Stimulated activated CD4-positive, alpha-beta T cell treated with anti-CD3 and anti-CD28 coated beads, Interleukin-2, amount 100 ng/mL, for 24 hours (primary cell): ENCODE measurements at places on chromosomes 7 and 10.

DNA sequence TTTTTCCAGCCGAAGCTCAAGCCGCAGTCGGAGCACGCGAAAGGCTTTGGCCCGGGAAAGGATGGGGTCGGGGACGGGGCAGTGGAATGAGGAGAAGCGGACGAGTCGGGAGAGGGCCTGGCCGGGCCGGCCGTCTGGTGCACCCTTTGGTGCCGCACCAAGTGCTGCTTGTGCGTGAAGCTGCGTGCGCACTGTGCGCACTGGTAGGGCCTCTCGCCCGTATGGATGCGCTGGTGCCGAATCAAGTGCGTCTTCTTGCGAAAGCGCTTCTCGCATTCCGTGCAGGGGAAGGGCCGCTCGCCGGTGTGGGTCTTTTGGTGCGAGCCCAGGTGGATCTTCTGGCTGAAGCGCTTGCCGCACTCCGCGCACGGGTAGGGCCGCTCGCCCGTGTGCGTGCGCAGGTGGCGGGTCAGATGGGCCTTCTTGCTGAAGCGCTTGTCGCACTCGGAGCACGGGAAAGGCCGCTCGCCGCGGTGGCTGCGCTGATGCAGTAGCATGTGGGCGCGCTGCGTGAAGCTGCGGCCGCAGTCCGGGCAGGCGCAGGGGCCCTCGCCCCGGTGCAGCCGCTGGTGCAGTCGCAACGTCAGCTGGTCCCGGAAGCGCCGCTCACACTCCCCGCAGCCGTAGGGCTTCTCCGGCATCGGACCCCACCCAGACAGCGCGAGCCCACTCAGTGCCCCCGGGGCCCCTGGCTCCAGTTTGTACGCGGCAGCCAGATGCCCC, 7.8 kb downstream of the ZNF467 start:
- DNase-seq, result no peak

GRCh38 chr7:141374425-141374824, 176.8 kb upstream of the AGK start:
- no peak for DNase-seq

DNA sequence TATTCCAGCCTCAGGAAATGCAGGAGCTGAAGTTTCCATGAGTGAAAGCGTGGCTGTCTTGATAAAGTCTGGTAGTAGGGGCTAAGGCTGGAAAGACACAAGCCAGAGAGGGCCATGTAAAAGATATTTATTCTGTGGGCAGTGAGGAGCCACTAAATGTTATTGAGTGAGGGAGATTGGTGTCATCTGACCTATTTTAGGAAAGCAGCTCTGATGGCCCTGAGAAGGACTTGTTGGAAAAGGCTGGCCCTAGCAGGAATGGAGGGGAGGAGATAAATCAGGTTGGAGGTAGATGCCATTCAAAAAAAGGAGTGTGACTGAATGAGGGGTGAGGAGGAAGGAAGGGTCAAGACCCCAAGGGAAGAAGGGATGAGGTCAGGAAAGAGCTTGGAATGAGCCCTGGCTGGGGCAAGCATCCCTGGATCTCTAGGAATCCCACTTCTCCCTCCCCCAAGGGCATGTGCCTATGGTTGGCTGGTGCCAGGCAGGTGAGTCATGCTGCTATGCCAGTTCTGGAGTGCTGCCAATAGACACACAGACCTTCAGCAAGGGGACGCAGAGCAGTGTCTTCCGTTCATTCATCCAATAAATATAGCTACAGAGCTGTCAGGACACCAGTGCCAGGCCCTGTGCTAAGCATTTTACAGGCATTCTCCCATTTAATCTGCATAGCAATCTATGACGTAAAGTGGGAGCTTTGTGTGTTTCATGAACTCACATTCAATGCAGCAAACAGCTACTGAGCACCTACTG, 2.0 kb downstream of the ANKRD2 start:
- DNase-seq, result no peak

- peak; percentile 4 for DNase-seq
These were observed 5.9 kb upstream of the LGI1 start for GRCh38 chr10:93751832-93752231.

DNA sequence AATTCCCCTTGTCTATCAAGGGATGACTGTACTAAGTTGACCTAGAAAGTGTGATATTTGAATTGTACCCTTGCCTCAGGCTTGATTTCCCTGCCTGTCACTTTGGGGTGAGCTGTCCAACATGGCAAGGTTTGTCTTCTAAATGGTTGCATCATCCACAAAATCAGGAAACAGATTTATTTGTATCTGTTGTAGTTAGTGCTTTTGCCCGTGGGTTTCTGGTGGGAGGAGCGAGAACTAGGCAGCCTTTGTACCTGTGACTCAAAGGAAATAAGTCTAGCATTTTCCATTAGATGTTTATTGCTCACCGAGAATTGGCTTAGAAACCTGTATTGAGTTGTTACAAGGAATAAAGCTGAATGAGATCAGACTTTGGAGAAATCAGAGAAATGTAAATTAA, 650.8 kb downstream of the LRMDA start:
- no peak for DNase-seq

GRCh38 chr10:51145375-51145774, 71.1 kb downstream of the PRKG1 start:
- no peak for DNase-seq

GRCh38 chr10:126525326-126525725, 137.0 kb upstream of the ADAM12 start:
- DNase-seq, result no peak

GRCh38 chr7:158098125-158099030, 489.2 kb downstream of the PTPRN2 start:
- no peak for DNase-seq

DNA sequence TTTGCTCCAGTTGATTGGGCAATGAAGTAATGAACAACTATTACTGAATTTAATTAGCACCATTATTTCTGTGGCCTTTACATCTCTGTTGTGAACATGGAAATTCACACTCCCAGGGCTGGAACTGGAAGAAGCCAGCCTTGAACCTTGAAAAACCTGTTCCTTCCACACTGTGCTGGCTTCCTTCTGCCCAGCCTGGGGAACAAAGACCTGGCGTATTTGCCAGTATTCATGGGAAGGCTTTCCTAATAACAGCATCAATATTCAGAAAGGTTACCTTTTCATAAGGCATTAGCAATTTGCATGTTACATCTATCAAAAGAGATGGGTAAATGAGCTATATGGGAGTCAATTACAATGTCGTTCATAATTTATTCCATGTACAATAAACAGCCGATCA, 1.3 kb downstream of the C10orf90 start:
- DNase-seq, result no peak

DNA sequence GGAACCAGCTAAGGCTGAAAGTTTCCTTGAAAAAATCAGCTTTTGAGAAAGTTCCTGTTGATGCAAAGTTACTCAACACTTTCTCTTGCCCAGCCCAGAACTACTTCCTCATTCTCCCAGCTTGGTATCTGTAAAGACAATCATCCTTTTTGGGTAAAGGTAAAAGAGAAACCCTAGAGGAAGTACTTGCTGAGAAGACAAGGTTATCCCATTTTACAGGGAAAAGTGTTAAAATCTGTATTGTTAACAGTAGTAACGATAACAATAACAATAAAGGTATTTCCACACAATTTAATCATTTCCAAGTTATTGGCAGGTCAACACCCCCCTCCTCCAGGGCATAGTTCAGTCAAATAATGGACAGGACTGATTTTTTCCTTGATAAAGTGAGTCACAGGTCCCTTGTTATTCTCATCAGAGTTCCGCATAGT, 2.4 kb downstream of the ALOX5 start:
- DNase-seq, result no peak

GRCh38 chr7:17233603-17234002, 64.8 kb upstream of the AHR start:
- no peak for DNase-seq

DNA sequence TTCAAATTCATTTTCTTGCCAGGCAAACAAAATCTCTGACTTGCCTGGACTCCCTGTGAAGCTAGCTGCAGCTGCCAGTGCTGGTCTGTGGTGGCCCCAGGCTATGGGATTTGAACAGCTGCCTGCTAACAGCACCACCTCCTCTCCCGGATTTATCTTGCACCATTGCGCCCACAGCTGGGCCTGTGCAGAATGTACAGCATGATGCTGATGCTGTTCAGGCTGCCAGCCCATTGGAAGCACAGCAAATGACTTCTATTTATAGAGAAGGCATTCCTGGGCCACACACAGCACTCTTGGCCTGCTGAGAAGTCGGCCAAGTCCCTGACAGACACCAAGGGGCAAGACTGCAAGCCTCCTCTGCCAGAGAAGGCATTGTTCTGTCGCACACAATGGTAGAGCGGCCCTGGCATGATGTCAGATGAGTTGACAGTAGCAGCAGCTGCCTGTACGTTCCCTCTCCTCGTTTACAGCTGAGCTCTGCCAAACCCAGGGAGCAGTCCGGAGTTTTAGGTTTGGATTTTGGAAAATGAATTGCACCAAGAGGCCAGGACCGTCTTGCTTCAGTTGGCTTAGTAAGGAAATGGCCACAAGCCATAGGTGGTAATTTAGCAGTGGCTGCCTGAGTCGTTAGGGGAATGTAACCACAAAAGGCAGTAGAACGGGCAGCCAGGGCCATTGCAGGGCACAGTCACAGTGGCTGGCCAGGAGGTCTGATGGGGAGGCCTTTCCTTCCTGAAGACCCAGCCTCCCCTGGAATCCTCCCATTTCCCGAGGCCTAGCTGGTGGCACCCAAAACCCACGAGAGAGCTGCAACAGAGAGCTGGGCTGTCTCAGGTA, 38.5 kb downstream of the MTURN start:
- no peak for DNase-seq

GRCh38 chr7:76310102-76310957, 7.9 kb downstream of the HSPB1 start:
- DNase-seq, result no peak

GRCh38 chr7:151674161-151674920, 154.6 kb upstream of the RHEB start:
- no peak for DNase-seq

DNA sequence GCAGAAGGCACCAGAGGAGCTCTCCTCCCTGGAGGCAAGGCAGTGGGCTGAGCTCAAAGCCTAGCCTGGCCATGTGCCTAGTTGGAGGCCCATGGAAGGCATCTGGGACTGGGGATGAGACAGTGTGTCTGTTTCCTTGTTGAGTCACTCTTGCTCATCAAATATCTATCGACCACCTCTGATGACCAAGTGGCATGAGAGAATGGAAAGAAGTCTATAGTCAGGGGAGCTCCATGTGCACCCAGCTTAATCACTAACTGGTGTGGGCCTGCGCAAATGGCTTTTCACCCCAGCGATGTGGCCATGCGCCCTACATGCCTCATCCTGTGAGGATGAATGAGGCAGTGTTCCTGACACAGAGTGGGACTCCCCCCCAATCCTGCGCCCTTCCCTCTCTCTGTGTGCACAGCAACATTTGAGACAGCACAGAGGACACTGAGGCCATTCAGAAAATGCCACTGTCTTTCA, 229.9 kb downstream of the RPS24 start:
- no peak for DNase-seq

GRCh38 chr10:42937649-42938180, 139.2 kb upstream of the RET start:
- DNase-seq, result no peak

DNA sequence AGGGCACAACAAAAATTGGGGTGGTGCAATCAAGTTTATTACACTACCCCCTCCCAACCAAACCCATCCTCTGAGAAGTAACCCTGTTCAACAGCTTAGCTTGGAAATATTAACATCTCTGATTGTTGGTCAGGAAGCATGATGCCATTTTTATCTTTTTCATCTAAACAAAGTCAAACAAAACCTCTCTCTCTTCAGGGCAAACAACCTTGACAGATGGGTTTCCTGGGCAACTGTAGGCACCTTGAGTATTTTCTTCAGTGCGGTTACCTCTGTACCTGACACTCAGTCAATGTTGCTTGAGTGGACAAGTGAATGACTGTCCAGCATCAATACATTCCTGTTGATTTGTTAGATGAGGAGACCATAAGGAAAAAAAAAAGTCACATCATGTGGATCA, 183.6 kb downstream of the NRP1 start:
- no peak for DNase-seq

DNA sequence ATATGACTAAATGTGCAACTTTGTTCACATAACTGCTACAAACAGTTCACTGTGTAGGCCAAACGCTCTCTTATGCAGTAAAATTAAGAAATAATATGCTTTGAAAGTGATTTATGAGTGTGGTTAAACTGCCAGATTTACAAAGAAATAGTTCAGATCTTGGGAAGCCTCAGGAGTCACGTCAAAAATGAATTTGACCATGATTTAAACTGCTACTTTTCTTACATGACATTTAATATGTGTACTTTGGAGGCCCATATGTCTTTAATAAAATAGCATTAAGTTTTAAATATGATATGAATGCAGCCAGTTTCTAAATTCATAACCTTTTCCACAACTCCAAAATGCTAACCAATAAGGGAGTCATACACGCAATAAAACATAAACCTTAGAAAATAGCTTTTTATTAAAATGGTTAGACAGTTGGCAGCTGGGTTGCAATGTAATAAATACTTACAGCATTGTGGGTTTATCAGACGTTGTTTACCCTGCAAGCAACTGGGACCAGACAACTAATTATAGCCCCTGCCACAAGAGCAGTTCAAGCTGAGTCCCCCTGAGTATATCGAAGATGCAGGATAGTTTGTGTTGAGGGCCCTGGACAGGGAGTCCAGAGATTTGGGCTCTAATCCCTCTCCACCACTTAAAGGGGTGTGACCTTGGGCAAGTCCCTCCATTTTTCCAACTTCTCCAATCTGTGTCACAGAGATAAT, 640.4 kb downstream of the LRMDA start:
- no peak for DNase-seq

- no peak for DNase-seq
These were observed 174.1 kb upstream of the MKI67 start for GRCh38 chr10:128300290-128300824.

DNA sequence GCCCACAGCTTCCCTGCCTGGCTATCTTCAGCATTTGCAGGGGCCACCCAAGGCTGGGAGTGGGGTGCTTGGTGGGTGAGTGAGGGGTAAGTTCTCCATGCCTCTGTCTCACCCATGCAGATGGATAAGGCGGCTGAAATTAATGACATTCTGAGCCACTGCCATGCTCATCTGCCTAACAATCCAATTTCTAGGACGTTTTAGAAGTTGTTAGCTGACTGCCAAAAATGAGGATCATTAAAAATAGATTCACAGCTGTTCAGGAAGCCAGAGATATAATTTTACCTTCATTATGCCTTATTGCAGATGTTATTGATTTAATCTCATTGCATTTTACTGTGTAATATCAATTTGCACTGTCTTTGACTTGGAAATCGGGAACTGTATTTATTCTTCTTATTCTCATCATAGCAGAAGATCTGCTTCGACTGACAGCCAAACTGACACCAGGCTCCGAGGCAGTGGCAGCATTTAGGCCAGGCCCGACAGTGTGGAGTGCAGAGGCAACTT, 334.4 kb upstream of the NPVF start:
- no peak for DNase-seq
